ENCODE measurements at places on chromosomes 3 and 15.

DNA sequence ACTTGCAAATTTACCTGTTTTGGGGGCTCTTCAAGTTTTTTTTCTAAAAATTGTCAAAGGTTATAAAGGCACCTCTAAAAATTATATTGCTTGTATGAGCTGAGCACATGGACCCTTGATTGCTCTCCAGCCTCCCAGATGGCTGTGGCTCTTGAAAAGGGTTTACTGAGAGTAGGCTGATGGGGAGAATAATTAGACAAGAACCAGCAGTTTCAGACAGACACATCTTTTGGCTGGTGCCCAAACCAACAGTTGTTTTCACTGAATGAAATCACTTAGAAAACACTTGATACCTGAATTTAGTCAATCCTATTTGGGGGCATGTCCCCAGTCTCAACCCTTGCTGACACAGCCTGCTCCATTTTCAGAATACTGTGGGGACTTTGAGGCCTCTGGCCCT is 217.6 kb downstream of the KBTBD8 start:
- DNase-seq: no peak

GRCh38 chr3:65279225-65279782 is 591.5 kb upstream of the ADAMTS9 start:
- DNase-seq: no peak

- DNase-seq: no peak
These were observed 30.5 kb upstream of the TMEM42 start for GRCh38 chr3:44831232-44831631.

- DNase-seq: no peak
These were observed 12.7 kb upstream of the CLDN16 start for GRCh38 chr3:190375246-190375645.

DNA sequence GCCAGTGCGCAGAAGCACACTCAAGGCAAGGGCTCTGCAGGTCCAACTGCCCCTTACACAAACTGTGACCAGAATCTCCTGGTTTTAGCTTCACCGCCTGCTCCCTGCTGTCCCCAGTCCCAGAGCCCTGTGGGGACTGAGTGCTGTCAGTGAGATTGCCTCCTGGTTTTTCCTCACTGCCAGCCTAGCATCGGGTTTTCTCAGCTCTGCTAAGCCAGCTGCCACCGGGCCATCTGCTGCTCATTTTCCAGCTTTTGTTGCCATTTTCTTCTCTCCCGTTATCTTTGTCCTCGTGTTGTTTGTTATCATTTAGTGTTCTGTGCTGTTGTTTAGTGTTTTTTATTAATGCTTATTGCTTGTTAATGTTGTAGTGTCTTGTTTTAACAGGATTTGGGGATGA is 79.5 kb upstream of the BLM start:
- no peak for DNase-seq

GRCh38 chr3:188180114-188180513 is 26.2 kb downstream of the LPP start:
- no peak for DNase-seq

DNA sequence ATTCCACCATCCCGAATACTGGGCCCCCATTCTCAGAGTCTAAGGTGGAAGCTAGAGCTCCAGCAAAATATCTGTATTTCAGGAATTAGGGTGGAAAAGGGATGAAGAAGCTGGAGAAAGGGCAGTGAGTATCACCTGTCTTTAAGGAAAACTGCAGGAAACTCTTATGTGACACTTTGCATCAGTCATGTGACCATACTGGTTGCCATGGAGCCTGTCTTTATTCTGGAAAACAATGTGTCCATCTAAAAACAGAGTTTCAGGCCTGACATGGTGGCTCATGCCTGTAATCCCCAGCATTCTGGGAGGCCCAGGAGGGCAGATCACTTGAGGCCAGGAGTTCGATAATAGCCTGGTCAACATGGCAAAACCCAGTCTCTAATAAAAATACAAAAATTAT is 52.9 kb upstream of the FSIP1 start:
- DNase-seq: no peak

DNA sequence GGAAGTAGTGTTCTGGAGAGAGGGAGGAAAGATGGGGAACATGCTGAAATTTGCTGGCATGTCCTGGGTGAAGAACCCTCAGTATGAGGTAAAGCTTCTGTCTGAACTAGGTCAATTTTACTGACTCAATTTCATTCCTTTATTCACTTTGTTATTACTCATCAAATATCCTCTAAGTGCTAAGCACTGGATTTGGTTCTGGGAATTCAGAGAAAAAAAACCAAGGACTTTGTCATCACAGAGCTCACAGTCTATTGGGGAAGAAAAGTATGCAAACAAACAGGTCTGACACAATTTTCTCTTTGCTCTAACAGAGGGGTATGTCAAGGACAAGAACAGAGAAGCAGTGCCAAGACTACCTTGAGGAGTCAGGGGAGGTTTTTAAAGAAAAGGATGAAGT is 68.0 kb downstream of the TFG start:
- DNase-seq: no peak

GRCh38 chr3:14605067-14605466 is 46.5 kb upstream of the CCDC174 start:
- DNase-seq: no peak

DNA sequence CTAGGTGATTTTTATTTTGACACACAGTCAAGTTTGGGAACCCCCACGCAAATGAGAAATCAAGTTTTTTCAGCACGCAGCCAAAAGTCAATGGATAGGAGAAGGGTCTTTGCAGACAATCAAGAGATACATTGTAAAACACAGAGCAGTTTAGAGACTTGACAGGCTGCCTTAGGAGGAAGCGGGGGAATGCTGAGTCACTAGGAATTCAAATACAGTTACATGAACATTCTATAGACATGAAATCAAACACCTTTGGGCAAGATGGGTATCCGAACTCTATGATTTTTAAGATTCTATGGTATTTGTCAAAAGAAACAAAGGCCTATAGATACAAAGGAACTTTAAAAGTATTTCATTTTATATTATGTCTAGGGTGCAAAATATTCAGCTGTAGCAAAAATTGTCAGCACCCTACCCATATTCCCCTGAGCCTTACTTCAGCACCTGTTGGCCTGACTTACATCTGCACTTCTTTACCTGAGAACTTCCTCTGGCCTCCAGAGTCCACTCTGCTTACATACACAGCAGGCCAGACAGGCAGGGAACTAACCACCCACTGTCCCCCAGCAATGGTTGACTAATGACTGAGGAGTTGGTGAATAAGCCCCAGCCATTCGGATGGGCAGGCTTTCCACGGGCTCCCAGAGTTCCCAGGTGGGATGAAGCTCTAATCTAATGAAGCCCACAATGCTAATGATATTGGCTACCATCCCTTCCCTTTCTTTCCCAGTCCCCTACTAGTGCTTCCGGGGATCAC is 289.3 kb upstream of the RORA start:
- DNase-seq: no peak

DNA sequence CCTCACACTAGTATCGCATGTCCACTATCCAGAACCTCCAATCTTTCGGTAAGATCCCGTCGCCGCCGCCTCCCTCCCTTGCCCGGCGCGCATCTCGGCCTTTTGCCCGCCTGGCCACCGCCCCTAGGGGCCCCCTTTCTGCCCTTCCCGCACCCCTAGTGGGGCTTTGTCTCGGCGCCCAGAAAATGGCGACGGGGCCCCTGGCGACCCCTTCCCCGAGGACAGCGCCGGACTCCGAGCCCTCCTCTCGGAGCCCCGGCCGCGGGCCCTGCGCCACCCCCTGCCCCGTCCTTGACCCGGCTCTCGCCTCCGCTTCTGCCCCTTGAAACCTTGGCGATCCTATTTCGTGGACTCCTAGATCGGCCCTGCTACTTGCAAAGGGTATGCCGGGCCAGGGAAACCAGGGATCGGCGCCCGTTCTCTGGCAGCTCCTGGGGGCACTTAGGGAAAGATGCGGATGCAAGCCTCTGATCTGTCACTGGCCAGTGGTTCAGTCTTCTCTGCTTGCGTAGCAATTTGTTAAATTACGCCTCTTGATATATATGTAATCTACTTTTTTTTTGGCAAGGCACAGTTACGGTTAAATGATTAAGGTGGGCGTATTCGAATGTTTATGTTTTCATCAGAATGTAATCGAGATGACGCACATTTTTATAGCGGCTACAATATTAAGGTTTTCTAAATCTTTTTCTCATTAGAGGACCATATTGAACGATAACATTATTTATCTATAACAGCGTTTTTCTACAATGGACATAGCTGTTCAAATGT is 603 bp downstream of the EIF1B start:
- peak; percentile 22 for DNase-seq

DNA sequence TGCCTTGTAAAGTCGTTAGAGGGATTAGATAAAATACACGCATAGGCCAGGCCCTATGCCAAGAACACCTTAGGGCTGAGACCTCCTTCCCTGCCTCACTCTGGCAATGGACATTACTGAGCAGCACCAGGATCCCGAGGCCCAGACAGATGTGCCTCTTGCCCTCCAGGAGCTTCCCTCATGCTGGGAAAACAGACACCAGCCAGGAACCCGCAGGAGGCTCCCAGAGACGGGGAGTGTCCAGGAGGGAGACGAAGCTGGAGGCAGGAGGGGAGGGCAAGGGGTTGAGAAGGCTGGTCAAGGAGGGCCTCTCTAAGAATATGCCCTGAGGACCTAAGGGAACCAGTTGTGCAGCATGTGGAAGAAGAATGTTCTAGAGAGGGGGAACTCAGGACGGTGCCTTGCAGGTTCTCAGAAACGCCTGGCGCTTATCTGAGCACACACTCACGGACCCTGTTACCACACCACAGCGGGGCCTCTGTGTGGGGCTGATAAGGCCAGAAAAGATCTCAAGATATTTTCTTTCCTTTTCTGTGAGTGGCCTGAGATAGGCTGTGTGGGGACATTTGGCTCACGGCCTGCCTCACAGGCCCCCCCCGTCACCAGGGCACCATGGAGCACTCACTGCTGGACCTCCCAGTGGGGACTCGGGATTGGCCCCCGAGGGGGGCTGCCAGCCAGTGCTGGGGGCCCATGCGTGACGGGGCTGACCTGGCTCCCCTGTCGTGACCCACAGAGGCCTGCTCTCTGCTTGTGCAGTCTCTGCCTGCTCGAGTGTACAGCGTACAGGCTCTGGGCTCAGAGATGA is 22.0 kb upstream of the CYP11A1 start:
- DNase-seq: no peak

GRCh38 chr3:184688882-184689271 is 23.0 kb downstream of the MAGEF1 start:
- DNase-seq: no peak

- DNase-seq: no peak
These were observed 35.9 kb downstream of the UNC13C start for GRCh38 chr15:54014067-54014655.

DNA sequence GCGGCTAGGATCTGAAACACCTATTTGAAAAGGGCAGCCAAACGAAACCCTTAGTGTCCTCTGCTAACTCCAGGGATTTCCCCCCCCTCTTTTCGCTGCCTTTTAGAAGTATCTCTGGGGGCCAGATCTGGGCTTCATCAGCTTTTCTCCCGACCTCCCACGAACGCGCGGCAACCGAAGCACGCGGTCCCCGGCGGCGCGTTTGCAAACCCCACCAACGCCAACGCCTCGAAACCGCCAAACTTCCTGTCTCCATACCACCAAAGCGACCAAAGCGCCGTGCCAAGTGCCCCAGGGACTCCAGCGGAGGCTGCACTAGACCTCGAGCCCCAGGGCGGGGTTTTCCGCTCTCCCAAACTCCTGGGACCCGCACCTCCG is 155.8 kb upstream of the FRMD4B start:
- no peak for DNase-seq

DNA sequence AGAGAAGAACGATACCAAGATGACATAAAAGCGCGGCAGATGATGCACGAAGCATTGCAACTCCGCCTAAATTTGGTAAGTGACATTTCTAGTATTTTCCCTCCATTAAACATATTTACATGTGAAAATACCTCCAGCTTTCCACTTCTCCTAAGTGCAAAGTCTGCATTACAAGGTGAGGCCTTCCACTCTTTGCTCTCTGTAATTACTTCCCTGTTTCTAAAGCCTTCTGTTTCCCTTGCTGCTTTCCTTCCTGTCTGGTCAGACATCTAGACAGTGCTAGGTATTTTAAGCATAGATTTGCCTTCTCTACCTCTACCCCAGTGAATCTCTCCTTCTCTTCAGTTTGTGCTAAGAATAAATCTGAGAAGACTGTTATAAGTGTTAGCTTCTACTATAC is 1.9 kb downstream of the P2RY12 start:
- DNase-seq: no peak

DNA sequence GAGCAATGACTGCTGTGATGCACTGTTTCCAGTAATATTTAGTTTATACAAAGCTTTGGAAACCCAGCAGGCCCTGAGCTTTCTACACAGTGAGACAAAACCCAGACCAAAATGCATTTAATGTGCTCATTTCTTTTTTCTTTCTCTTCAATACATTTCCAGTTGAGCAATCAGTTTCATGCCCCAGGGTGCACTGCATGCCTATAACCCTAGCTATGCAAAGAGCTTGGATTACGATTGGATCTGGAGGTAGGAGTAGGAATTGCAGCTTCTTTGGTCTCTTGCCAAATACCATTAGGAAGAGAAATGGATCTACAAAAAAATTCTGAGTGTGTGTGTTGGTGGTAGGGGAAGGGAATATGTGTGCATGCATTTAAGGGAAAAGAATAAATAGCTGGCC is 1001.4 kb downstream of the SQOR start:
- DNase-seq: no peak

DNA sequence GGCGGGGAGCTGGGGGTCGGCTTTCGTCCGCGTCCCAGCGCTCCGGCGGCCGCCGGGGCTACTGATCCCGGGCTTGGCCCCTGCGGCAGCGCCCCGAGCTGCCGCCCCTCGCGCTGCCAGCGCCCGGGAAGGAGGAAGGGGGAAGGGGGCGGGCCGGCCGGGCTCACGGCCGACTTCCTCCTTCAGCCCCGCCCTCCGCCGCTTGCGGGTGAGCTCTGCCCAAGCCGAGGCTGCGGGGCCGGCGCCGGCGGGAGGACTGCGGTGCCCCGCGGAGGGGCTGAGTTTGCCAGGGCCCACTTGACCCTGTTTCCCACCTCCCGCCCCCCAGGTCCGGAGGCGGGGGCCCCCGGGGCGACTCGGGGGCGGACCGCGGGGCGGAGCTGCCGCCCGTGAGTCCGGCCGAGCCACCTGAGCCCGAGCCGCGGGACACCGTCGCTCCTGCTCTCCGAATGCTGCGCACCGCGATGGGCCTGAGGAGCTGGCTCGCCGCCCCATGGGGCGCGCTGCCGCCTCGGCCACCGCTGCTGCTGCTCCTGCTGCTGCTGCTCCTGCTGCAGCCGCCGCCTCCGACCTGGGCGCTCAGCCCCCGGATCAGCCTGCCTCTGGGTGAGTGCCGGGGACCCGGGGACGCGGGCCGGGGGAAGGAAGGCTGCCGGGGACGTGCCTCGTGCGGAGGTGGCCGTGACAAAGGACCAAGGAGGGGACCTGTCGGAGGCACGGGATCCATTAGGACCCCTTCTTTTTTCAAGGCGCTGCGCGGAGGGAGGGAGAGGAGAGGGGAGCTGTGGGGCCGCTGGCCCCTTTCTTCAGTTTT is at the start of gene SEMA4B:
Gene SEMA4B, plus strand, starts transcription at position 201 of the 814 bp plus-strand sequence. Its CDS starts 249 bp downstream, at position 450.
- DNase-seq: peak; percentile 97
